ENCODE measurements at places on chromosomes 3 and 15.
A peak's percentile ranks its signal among the peaks of the same experiment; 100 is the strongest.

- peak; percentile 31 for DNase-seq
Observed at GRCh38 chr3:56835650-56836227, 34.0 kb upstream of the ARHGEF3 start.

DNA sequence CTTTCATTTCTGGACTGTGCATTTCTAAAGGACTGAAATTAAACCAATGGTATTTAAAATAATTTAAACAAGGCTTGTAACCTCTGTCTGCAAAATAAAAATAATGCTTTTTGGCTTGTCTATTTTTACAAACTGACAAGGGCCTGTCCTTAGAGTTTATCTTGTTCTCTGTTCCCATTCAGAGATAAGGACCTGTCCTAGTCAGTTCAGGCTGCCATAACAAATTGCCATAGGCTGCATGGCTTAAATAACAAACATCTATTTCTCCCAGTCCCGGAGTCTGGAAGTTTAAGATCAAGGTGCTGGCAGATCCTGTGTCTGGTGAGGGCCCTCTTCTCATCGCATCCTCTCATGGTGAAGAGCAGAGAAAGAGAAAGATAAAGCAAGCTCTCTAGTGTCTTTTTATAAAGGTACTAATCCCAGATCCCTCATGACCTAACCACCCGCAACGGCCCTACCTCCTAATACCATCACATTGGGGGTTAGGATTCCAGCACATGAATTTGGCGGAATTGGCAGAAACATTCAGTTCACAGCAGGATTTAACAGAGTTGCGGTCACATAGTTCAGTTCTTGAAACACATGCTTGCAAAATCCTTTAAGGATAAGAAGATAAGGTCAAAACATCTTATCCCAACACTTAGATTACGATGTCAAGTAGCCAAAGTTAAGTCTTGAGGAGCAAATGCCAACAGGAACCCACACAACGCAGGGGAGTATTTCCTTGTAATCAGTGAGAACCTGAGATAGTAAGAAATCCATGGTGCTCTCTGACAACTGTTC lies 17.8 kb downstream of the KBTBD8 start:
- DNase-seq: no peak

GRCh38 chr3:176426371-176426770 lies 770.9 kb downstream of the TBL1XR1 start:
- DNase-seq: no peak

- peak; percentile 63 for DNase-seq
Observed at GRCh38 chr15:67405208-67406191, 115.4 kb upstream of the C15orf61 start.

DNA sequence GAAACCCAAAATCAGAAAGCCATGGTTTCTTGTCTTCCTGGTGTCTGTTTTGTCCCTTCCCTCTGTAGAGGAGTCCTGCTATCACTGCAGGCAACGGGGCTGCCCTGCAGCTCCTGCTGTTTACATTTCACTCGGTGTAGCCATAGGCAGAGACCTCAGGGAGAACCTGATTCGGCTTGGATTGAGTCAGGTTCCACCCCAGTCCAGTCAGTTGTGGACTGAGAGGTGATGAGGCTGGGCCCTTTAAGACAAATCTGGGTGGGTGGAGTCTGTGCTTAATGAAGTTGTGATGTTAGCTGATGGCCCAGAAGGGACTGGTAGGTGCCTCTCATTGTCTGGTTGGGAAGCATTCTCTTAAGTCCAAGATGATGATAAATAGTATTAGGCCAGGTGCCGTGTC lies 35.7 kb downstream of the FLNB start:
- DNase-seq: no peak

DNA sequence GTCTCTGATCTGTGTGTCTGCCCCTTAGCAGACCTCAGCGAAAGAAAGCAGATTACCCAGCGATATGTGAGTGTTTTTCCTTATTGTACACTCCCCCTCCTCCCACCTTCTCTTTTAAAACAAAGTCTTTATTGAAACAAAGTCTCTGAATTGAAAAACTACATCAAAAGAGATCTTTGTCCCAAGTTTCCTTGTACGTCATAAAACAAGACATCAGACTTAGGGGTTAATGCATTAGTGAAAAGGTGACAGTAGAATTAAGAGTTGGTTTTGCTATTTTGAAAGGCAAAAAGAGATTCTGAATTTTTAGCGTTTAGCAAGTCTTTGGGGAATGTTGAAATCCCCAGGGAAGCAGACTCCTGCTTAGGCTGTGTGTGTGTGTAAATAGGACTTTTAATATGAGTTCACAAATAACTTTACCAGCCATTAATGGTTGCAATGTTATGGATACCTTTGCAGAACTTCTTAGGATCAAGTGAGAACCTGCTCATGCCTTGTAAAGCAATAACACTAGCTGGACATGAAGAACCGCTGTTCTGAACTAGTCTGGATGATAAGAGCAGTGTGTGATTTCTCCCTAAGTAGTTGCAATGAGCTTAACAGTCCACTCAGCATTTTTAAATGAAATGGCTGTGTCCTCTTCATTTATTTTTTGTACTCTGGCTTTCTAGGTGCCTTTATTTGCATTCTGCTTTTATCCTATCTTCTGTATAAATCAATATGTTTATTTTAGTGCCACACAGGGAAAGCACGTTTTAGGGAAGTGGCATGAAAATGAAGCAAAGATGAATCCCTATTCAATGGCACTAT lies 136.6 kb downstream of the MCTP2 start:
- no peak for DNase-seq

GRCh38 chr3:52420388-52420787 lies 24.5 kb downstream of the SEMA3G start:
- no peak for DNase-seq

DNA sequence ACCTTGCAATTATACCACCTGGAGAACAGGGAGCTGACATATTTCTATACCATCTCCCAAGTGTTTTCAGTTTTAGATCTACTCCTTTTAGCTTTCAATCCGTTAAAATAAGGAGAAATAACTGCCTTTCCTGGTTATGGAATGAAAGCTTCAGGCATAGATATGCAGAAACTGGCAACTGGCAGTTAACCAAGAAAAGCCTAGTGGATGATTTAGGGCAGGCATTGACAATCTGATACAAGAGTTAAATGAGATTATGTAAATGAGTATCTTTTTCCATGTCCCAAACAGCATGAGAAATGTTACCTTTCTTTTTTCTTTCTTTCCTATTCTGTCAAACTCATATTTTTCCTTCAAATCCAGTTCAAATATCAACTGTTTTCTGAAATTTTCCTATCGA lies 689.1 kb upstream of the DPPA4 start:
- DNase-seq: peak; percentile 14

DNA sequence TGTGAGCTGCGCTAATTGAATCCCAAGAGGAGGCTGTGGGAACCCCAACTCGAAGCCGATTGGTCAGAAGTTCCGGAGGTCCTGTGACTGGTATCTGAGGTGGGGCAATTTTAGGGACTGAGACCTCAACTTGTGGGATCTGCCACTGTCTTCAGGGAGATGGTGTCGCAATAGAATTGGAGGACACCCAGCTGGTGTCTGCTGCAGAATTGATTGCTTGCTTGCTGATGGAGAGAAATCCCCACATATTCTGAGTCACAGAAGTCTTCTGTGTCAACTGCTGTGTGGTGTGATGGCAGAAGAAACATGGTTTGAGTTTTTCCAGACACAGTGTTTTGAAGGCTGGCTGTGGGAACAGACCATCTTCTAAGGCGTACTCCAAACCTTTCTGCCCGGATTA lies 99.7 kb upstream of the PLXNA1 start:
- peak; percentile 59 for DNase-seq

DNA sequence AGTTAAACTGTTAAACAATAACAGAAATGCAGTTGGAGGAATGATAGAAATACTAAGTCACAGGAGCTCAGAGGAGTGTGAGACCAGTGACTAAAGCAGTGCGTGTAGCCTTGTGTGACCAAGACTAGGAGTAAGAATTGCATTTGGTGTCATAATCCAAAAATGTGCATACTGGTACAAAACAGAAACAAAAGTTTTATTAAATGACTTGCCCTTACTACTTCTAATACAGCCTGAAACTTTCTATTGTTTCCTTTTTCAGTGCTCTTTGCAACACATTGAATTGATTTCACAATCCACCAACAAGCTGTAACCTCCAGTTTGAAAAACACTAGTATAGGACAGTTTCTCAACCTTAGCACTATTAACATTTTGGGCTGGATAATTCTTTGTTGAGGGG lies 17.1 kb downstream of the SNX1 start:
- peak; percentile 34 for DNase-seq

DNA sequence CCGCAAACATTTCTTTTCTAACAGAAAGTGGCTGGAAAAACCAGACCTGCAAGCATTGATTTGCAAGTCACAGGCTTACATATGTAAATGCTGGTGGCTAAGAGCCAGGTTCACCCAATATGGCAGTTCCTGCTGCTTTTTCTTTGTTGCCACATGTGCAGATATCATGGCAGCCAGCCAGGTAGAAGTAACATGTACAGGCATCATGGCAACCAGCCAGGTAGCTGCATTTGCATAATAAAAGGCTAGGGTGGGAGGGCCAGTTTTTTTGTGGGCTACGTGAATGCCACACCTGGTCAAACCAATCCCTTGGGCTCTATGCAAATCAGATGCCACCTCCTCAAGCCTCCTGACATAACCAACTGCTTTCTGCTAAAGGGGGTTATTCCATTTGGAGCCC lies 2.8 kb upstream of the SMCO1 start:
- DNase-seq: no peak

GRCh38 chr3:160040181-160040580 lies 51.5 kb downstream of the IL12A start:
- no peak for DNase-seq

DNA sequence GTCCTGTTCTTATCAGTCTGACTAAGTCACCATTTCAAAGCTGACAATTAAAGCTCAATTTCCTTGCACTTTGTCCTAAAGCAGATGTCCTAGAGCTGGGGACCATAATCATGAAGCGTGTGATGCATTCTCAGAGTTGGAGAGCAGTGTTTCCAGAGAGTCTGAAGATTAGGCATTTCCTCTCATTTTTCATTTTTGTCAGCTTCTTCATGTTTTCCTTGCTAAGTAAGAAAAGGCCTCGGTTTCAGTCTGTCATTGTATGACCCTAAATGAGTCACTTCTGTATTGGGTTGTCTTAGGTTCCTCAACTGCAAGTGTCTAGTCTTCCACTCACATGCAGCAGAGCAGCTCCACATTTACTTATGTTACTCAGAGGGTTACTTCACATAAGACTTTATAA lies 257.2 kb upstream of the TPRG1 start:
- peak; percentile 79 for DNase-seq

DNA sequence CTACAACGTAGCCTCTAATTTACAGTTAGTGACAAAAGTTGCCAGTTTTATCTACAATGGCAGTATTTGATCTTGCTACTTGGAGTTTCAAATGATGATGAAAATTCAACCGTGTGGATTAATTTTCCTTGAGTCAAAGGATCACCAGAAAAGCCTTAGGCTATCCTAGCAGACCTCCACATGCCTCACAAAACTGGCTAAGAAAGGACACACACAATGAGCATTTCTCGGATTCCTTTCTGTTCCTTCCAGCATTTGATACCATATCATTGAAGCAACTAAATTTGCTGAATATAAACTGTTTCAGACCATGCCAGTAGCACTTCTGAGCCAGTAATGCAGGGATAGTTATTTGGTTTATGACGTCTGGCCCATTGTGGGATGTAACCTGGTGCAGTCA lies 587.4 kb upstream of the MDFIC2 start:
- peak; percentile 51 for DNase-seq

DNA sequence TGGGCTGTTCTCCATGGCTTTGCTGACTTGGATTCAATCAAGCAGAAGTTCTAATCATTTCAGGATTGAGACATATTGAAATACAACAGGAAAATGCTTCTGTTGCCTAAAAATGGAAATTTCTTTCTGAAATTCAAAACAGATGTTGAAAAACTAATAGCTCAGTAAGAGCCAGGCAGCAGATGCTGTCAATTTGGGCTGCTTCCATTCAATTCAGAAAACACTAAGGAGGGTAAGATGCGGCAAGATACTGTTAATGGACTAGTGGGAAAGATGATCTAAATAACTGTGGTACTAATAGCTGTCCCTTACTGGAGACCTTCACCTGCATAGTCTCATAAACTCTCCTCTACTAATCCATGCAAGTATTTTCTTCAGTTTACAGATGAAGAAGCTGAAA lies 53.5 kb downstream of the DGKG start:
- no peak for DNase-seq

- DNase-seq: peak; percentile 54
Observed at GRCh38 chr3:194468086-194468485, 18.7 kb downstream of the ATP13A3 start.

DNA sequence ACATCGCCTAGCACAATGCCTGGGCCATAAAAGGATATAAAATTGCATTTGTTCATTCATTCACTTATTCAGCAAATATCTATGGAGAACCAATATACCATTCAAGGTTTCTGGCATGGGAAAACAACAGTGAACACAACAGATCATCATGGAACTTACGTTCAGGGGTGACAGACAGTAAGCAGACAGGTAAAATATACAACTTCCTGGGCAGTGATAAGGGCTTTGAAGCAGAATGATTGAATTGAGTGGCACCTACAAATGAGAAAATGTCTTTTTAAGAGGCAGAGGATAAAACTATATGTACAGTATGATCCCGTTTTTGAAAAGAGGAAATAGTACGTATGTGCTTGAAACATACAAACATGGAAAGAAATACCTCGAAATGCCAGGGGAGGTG lies 39.2 kb downstream of the CMTM7 start:
- no peak for DNase-seq

GRCh38 chr15:35557544-35557943 lies 11.6 kb upstream of the DPH6 start:
- DNase-seq: peak; percentile 79

GRCh38 chr15:70101459-70102113 lies 3.9 kb upstream of the TLE3 start:
- peak; percentile 84 for DNase-seq

DNA sequence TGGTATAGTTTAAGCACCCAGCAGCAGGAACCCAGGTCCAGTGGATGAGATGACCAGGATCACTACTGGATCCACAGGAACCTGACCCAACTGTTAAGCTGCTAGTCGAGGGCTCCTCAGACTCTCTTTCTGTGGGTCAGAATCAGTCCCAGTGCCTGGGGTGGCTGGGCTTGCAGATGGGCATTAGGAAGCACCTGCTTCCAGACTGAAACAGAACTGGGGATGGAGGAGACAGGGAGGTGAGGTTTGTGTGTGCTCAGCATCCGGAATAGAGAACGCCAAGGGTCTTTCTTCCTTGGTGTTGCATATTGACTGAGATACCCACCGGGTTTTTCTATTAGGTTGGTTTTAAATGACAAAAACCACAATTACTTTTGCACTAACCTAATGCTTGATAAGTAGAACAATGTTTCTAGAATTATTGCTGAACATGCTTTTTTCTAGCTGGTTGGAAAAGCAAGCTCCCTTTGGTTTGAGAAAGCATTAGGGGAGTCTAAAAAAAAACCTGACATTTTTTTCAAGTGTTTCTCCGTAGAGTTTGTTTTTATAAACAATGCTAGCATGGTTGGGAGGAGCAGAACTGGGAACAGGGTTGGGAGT lies 779 bp downstream of the ST3GAL6 start:
- no peak for DNase-seq

GRCh38 chr15:90211440-90212143 lies 10.5 kb downstream of the SEMA4B start:
- peak; percentile 49 for DNase-seq

- no peak for DNase-seq
Observed at GRCh38 chr3:172553526-172554252, 30.5 kb upstream of the TNFSF10 start.

Data from EH (cell line).